ENCODE measurements at places on chromosomes 1 and 21.

DNA sequence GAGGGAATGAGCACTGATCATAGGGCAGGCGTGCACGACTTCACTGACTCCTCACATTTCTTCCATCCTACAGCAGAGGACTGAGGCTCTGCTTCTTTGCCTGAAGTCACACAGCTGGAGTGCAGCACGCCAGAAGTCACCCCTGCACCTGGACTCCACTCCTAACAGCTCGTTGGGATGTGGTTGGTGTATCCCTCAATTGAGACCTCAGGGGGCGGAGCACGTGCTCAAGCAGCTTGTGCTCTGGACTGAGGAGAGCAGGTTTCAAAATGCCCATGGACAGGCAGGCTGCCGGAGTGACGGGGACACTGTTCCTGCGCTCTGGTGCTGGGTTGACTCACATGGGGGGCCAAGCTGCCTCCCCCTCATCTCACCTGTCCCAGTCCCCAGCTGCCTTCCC is 13.9 kb downstream of the CHIT1 start:
- no peak for DNase-seq

GRCh38 chr1:65195495-65196417 is 47.8 kb downstream of the AK4 start:
- DNase-seq, result no peak

DNA sequence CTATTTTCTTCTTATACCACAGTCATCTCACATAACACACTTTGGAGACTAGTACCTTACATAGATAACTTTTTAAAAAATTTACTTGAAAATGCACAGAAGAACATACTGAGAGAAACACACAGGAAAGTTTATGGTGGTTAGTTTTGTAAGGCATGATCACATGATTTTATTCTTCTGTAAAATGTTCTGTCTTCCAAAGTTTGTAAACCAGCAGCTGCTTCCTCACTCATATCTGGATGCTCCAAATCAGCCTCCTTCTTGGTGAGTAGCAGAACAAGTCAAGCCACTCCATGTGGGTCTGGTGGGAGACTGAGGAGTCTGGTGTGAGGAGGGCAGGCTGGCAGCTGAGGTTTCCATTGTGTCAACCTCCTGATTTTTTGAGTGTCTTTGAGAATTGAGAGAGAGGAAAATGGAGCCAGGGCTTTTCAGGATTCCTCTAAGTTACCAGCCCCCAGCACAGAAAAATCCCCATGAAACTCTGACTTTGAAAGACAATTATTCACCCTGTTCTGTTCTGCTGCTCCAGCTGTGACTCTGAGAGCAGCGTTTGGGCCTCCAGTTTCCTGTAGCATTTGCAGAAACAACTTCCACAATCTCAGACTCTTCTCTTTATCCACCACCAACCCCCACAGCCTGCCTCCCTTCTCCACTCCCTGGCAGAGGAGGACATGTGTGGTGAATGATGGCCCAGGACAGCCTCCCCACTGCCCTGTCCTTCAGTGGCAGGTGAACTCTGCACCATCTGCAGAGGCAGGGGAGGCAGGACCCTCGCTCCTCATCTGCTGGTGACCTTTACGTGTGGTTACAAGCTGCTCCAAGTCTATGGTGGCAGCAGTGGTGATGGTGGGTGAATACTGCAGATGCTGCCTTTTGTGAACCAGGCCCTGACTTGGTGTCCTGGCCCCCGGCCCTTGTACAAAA is 82.3 kb downstream of the FCRL5 start:
- DNase-seq, result no peak

DNA sequence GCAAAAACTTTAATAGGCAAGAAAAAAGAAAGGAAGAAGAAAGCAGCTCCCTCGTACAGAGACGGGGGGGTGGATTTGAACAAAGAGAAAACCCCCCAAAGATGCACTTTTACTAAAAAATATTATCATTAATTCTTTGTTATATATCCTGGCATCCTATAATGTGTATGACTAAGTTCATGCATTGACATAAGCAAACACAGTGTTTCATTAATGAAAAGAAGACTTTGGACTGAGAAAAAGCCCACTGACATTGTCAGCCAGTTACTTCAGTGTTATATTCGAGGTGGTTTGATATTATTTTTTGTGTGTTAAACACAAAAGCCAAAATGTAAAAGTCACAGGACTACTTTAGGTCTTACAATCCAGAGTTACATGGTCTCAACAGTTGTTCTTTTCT is 110.1 kb upstream of the DPYD start:
- no peak for DNase-seq

DNA sequence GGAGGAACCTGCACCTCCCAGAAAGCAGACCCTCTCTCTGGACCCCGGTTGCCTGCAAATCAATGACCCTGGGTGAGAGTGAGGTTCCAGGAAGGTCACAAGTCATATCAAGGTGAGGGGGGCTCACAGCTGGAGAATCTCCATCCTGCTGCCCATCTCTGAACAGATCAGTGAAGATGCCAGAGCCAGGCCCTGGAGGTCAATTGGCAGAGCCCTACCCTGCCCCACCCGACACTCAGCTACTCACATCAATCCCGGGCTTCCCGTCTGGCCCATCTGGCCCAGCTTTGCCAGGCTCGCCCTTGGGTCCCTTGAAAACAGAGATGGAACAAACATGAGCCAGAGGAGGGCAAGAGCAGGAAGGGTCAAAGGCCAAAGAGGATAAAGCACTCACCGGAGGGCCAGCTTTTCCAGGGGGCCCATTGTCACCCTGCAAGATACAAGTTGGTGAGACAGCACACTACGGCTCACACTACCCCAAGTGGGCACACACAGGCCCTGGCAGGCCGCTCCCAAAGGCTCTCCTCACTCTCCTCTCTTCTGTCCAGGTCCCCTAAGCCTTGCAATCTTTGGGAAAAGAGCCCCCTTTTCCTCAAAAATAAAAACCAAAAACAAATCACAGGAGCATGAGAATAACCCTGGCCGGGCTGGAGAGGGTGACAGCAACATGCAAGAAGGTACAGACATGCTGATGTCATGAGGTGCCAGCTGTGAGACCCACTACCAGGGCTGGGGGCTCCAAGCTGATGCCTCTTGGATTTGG is 2.9 kb downstream of the COL9A2 start:
- DNase-seq, result no peak

GRCh38 chr21:25512095-25513081 is 94.9 kb downstream of the MRPL39 start:
- no peak for DNase-seq

DNA sequence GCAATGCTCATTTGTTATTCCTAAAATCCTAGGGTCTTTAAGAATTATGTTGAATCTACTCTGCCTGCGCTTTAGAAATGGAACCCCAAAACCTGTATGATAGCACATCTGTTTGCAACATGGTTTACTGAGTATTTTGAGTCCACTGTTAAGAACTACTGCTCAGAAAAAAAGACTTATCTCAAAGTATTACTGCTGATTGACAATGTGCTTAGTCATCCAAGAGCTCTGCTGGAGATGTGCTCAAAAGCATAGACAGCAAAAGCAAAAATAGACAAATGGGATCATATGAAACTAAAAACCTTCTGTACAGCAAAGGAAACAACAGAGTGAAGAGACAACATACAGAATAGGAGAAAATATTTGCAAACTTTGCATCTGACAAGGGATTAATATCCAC is 107.0 kb downstream of the CTH start:
- no peak for DNase-seq

DNA sequence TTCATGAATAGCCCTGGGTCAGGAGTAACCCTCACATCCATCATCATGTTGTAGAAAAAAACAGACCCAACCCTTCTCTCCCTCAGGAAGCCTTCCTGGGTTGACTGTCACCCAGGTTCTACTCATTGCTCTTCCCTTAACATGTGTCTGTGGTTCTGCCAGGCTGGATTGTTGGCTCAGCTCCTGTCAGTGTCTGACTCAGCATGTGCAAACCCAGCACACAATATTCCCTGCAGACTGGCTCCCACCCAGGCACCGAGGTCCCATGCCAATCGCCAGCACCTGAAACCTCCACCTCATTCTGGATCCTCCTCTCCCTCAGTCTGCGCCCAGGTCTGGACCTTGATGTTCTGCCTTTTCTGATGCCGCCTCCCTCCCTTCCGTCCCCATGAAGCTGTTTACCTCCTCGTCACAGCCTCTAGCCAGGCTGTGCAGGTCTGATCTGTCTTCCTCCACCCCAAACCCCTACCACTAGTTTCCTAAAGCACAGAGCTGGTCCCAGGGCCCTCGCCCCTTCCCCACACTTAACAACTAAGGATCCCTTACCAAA is 4.3 kb upstream of the S100A8 start:
- DNase-seq, result no peak

DNA sequence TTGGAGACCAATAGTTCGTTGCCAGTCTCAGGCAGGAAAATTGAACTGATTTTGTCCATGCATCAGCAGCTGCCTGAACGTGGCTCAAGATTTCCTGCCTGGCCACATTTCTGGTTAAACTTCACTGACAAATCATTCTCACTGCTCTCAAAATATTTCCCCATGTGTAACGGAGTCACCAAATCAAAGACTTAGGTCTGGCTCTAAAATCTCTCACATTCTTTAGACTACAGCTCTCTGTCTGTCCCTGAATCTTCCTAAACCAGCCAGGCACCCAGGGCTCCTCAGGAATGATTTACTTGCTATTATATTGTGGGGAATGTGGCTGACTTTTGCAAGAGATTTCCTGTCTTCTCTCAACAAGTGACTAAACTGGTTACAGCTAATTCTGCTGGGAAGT is 49.2 kb upstream of the GJA8 start:
- DNase-seq, result no peak

GRCh38 chr1:150971583-150972416 is 2.8 kb downstream of the CERS2 start:
- no peak for DNase-seq

DNA sequence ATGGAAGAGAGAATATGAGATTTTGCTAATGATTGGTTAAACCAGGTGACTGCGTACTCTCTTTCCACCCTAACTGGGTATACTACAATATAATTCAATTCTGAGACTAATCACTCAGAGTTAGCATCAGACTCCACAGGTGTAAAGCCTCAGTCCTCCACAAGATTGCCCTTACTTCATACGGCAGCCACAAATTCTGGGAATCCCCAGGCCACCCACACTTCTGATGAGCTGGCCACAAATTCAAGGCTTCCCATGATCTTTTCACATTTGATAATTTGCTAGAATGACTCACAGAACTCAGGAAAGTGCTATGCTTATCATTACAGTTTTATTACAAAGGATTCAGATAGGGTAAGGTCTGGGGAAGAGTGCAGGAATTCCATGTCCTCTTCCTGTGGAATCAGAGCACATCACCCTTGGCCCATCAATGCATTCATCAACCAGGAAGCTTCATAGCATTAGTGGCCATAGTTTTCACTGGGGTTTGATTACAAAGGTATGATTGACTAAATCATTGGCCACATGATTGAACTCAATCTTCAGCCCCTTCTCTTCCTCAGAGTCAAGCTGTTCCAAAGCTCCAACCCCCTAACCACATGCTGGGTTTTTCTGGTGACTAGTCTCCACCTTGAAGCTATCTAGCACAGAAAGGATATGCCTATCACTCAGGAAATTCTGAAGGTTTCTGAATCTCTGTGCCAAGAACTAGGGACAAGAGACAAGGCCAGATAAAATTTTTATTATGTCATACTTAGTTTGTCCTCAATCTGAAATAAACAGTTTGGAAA is 131.7 kb downstream of the HHIPL2 start:
- peak; percentile 12 for DNase-seq

DNA sequence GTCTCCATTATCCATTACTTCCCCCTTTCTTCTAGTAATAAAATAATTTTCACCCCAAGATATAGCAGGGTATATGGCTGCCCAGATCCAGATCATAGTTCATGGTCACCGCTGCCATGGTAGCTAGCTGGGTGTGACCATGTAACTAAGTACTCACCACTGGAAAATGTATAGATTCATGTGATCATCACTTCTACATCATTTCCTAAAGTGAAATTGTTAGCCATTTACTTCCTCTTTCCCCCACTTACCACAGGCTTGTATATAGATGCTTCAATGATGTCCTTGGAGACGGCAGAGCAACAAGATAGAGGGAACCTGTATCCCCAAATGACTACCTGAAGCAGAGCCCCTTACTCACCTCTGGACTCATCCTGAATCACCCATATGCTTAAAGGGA is 22.7 kb upstream of the EYA3 start:
- no peak for DNase-seq

DNA sequence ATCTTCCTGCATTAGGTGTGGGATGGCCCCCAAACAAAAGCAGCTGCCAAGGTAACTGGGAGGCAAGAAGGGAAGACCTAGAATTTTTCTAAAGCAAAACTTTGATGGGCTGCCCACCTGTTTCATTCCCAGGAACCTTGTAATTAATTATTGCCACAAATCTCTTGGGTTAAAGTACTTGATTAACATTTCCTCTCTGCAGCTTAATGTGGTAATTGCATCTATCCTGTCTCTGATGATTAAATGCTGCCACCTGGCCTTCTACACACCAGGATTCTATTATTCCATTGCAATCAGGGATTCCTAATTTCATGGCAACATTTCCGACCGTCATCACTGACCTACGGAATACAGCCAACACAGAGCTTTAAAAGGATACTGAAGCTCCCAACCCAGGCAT is 68.3 kb upstream of the RC3H1 start:
- DNase-seq, result no peak

GRCh38 chr1:53450225-53450624 is 9.0 kb upstream of the DMRTB1 start:
- no peak for DNase-seq

- no peak for DNase-seq
Measured at GRCh38 chr1:179016706-179017382, 8.8 kb upstream of the FAM20B start.

- DNase-seq, result no peak
Measured at GRCh38 chr1:60950224-60951063, 131.9 kb upstream of the NFIA start.

- DNase-seq, result peak; percentile 39
Measured at GRCh38 chr1:119885903-119886783, 10.2 kb downstream of the ADAM30 start.

DNA sequence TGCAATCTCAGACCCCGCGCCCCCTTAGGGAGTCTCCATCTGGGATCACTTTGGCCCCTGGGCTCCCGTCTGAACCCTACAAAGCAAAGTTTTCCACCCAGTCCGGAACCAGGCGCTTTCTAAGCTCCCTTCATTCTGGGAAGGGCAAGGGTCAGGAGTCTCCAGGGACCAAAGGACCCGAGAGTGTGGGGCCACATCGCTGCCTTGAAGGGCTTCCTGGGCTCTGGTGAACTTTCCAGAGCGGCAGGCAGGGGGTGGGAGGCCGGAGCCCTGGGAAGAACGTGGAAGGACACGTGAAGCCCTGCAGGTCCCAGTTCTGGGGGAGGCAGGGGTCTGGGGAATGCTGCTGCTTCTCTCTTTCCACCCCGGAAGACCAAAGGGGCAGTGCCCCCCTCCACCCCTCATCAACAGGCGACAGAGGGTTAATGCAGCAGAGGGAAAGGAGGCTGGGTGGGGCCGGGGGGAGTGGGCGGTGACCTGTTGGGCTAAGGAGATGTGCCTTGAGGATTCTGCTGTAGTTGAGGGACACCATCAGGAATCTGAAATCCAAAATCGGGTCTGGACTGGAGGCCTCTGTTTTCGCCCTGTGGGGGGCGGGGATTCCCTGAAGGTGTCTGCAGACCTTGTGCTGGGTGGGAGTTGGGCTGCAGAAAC is 734 bp downstream of the CDK18 start:
- DNase-seq, result no peak
